Subcutaneous preadipocyte (primary cell): ENCODE measurements at places on chromosomes 13 and 19. TPM values are rescaled to one million over a fixed set of nuclear protein-coding genes. Genes with fewer than 3 reads are reported as not detected.

Gene FAM83E
- under 0.01 and 1.4 TPM in 2 replicates for total RNA-seq

Gene TBC1D4
- total RNA-seq, result 14.0 and 21.3 TPM in 2 replicates

Gene FCGBP
- under 0.01 and 0.59 TPM in 2 replicates for total RNA-seq

Gene ZNF610
- total RNA-seq, result 0.78 and 2.9 TPM in 2 replicates

Gene ZNF229
- total RNA-seq, result 3.7 and 4.0 TPM in 2 replicates
